ENCODE measurements at places on chromosomes 12 and 14. TPM values are rescaled to one million over a fixed set of nuclear protein-coding genes. Genes with fewer than 3 reads are reported as not detected.

TNS2 gene
- 7.0 TPM for total RNA-seq

TCL1A gene
- 12.2 TPM for total RNA-seq

SYCP3 gene
- not detected for total RNA-seq

C3AR1 gene
- 0.40 TPM for total RNA-seq

KMT2D gene
- 11.0 TPM for total RNA-seq

TSHR gene
- total RNA-seq: not detected

GRCh38 chr14:76194327-76194726 lies 42.6 kb downstream of the GPATCH2L start:
- no peak for DNase-seq

DNA sequence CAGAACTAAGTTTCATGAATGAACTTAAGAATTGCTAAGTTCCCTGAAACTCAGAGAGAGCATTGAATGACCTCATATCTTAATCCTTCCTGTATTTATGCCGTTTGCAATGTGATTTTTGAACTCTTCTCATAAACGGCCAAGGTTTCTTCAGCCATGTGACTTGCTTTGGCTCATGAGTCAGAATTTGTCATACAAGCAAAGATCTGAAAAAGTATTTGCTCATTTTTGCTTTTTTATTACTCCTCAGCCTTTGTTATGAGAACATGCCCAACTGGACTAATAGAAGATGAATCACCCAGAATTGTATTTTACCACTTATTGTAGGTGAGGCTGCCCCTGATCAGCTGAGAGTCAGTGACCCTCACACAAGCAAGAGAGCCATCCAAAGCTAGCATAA lies 693.8 kb downstream of the BCL11B start:
- DNase-seq: peak; percentile 60

- no peak for DNase-seq
Measured at GRCh38 chr14:94517248-94517640, 8.0 kb upstream of the SERPINA12 start.

DNA sequence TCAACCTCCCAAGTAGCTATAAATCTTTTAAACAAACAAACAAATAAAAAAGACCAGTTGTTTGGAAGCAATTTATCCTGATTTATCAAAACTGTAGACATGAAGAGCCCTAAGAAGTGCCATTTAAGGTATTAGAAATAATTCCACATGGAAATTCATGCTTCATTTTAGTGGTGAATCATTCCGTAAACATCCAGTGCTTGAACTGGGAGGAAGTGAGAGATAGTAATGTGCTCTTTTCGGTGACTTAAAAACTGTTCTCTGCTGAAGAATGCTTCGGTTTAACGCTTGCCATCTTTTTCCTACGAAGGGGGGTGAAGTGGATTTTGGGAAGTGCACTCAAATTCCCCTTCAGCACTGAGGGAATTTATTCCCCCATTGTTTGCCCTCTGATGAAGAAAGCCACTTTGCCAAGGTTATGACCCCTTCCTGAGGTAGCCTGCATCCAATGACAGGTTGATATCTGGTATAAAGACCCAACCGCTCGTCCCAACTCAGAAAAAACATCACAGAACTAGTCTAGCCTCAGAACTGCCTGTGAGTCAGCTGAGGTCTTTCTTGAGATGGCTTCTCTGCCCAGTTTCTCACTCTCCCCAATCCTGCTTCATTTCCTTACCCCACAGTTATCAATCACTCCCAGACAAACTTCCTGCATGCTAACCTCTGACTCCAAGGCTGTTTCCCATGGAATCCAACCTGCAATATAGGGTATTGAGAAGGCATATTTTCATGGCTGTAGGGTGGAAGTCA lies 244.1 kb downstream of the AEBP2 start:
- DNase-seq: peak; percentile 28

GRCh38 chr12:111393700-111394300 lies 11.9 kb upstream of the SH2B3 start:
- DNase-seq: no peak

- no peak for DNase-seq
Measured at GRCh38 chr14:63362389-63362819, 43.7 kb upstream of the GPHB5 start.

DNA sequence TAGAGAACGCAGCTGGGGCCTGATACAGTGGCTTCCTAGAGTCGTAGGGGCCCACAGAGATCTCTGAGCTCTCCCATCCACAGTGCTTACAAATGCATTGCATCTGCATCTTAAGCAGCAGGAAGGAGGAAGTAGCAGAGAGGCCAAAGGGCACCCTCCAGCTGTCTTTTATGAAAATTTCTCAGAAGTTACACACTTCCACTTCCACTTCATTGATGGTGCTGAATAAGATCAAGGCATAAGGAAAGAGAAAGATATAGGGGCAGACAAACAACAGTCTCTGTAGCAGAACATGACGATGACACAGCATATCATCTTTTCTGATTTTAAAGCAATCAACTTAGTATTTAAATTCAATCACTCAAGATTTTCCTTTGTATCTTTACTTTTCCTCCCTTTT lies 51.6 kb upstream of the ABCC9 start:
- DNase-seq: no peak

DNA sequence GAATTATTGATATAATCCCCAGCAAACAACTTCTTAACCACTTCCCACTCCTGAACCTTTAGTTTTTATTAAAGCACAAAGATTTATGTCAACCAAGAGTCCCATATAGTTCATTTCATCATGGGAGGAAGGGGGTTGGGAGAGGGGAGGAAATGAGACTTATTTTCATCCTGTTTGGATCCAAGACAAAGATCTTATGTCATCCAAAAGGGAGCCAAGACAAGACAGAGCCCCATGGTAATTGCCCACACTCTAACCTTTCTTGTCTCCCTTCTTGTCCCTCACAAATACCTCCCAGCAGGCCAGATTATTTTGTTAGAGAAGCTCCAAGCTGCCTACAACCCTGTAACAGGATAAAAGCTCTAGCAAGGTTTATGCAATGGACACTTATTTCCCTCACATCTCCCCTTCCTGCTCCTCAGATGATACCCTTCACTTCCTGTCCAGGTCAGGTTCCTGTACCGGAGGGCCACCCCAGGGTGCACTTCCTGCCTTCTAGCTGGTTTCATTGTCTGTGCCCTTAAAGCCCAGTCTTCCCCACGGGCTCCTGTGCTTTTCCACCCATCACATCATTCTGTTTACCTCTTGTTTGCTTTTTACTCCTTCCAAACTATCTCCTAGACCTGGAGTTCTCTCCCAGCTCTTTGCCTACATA lies 123.7 kb upstream of the MDM1 start:
- DNase-seq: no peak

DNA sequence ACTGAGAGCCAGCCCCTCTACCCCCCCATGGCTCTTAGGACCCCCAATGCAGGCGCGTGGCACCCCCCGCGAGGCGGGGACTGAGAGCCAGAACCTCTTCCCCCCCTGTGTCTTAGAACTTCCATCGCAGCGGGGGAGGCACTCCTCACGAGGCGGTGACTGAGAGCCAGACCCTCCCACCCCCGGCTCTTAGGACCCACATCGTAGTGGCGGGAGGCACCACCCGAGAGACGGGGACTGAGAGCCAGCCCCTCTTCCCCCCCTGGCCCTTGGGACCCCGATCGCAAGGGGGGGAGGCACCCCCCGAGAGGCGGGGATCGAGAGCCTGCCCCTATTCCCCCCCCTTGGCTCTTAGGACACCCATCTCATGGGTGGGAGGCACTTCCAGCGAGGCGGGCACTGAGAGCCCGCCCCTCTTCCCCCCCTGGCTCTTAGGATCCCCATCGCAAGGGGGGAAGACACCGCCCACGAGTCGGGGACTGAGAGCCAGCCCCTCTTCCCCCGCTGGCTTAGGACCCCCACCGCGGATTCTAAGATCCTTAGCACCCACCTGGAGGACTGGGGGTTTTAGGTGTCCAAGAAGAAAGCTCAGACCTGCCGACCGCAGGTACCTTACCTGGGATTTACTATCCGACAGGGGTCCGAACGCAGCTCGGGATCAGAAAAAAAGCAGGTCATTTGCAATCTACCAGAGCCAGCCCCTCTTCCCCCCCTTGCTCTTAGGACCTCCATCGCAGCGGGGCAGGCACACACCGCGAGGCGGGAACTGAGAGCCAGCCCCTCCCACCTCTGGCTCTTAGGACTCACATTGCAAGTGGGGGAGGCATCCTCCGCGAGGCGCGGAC lies 44.9 kb downstream of the DDX11 start:
- DNase-seq: peak; percentile 85

DNA sequence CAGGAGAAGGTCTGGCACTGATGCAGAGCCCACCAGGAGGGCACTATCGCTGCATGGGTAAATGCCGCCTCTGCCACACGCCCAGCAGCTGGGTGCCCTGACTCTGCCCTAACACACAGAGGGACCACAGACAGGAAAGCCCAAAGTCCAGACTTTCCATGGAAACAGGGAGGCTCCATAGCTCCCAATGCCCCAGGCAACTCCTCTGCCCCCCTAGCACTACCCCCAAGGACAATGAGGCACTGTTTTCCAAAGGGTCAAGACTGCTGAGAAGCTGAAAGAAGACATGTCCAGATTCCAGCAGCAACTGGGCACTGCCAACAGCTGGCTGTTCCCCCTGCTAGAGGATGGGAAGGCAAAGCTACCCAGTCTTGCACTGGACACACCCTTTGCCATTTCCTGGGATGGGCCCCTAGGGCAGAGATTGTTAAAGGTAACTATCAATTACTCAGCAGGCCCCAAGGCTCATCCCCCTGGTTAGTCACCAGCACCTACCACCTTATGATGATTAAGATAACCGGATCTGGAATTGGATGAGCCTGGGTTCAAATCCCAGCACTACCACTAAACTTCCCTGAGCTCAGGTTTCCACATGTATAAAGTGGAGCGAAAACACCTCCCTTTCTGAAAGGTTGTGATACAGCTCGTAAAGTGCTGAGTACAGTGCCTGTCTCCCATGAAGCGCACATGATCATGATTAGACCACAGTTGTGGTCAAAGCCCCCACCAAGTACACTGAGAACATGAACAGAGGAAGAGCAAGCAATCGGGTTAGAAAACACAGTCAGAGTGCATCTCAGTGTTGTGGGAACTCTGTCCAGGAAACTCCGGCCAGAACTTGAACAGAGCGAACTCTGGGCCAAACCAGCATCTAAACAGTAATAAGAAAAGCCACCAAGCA lies 3.3 kb downstream of the PXN start:
- peak; percentile 71 for DNase-seq

DNA sequence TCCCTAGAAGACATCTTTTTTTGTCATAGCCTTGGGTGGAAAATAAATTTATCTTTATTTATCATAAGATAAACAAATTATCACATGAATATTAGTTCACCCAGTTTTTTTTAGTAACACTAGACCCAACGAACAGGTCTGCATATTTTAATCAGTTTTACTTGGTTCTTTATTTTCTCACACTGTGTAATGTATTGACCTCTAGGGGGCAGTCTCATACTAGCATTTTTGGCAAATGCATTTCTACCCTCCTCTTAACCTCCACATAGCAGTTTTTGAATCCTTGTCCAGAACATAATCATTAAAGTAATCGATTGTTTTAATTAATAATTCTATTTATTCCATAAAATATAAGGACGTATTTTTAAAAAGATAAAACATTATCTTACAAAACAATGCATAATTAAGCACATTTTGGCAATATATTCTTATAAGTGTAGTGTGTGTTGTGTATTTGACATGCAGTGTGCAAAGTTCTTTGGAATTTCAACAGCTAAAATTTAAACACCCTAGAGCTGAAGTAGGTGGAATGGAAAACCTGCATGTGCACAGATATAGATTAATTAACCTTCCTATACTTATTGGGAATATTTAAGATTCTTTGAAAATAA lies 31.6 kb upstream of the PTPRQ start:
- DNase-seq: peak; percentile 39

DNA sequence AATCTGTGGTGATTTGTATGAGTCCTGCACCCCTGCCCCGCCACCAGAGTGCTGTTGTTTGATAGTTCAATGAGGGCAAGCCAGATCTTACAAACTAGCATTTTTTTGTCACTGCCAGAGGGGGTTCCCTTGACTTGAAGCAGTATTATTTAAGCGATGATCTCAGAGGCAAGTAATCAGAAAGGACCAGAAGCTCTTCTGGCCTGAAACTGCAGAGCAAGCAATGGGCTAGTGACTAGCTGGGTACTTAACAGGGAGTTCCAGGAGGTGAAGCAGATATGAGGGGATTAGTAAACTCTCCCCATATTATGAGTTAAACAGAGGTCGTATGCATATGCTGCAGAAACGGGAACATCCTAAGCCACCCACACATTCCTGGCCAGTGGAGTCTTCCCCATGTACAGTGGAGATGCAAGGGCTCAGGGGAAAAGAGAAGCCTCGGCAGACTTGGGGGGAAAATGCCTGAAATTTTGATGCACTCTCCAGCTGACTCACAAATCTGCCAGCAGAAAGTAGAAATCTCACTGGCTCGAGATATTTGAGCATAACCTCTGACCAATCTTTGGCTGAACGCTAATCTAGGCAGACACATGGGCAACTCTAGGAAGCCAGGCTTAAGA lies 8.3 kb upstream of the CRACR2A start:
- no peak for DNase-seq

- DNase-seq: no peak
Measured at GRCh38 chr12:12626471-12626870, 14.8 kb downstream of the CREBL2 start.

DNA sequence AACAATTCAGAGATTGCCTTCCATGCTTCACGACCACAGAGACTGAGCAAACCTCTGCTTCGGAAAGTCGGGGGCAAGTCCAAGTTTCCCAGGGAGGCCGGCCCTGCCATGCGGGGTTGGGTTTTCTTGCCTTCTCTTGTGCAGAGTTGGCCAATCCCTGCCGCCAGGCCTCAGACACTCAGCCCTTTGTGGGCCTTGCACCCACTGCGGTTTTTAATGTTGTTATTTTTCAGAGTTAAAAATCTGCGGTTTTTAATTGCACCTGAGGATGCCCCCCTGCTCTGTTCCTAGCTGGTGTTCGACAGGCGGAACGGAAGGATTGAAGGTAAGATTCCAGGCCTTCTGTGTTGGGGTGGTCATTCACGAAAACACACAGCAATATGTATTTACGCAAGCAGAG lies 108.7 kb downstream of the CALM1 start:
- DNase-seq: no peak

DNA sequence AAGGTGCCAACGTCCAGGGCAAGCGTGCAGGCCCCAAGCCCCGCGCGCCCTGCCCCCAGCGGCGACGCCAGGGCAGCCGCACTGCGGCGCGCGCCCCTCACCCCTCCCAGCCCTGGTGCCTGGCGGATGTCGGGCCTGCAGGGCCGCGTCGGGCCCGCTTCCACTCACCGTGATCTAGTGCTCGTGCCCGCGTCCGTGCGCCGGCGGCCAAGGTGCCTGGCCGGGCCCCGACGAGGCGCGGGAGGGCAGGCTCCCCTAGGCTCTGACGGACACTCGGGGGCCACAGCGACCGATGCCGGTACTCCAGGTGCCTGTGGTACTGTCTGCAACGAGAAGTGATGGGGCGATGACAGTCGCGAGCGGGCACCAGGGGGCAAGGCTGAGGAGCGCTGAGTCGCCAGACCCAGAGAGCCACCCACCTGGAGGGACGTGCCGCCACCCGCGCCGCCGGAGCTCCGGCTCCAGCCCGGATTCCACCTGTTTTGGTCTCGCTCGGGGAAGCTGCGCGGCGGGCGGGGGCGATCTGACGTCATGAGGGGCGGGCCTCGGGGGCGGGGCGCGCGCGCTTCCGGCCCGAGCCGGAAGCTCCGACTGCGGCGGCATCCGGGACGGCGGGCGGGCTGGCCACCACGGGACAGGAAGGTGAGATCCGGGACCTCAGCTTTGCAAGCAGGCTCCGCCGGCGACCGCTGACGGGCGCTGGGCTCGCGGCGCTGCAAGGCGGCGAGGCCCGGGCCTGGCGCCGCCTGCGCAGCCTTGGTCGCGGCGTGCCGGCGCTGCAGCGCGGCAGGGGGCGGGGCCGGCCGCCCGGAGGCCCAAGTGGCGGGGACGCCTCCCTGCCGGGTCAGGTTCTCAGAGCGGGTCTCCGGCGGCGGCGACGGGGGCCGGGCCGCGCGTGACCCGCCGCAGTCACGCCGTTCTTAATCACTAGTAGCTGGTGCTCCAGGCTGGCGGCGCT lies at the start of the genes LYSET and MOAP1:
TSS of gene LYSET (plus strand) at position 927 of the 958 bp plus-strand sequence. CDS start 89 bp downstream, outside the sequence.
TSS of gene MOAP1 (minus strand) at position 507 of the 958 bp plus-strand sequence. CDS start 655 bp downstream, outside the sequence.
- DNase-seq: peak; percentile 95

All from Daoy (cell line).